Stimulated activated CD8-positive, alpha-beta memory T cell treated with anti-CD3 and anti-CD28 coated beads, Interleukin-7, amount 100 ng/mL, for 1 hour (primary cell): ENCODE measurements at places on chromosomes 12 and 14.

GRCh38 chr12:103456006-103456405 lies 39.8 kb downstream of the C12orf42 start:
- no peak for DNase-seq

DNA sequence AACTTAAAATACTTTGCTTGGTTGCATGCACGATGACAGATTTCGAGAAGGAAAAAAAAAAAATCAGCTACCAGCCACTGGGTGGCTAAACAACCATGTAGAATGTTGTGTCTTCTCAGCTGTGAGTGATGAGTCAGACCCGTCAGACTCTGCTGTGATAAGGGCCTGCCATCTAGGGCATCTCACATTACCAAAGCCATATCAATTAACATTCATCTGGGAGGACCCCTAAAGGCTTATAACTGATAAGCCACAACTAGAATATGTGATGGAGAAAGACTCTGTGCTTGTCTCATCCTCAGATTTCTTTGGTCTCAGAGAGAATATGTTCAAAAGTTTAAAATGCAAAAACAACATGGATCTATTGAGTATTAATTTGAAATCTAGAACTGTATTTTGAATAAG lies 111.5 kb downstream of the PAX9 start:
- DNase-seq, result no peak

GRCh38 chr12:23561364-23562345 lies 387.8 kb downstream of the SOX5 start:
- DNase-seq, result no peak

DNA sequence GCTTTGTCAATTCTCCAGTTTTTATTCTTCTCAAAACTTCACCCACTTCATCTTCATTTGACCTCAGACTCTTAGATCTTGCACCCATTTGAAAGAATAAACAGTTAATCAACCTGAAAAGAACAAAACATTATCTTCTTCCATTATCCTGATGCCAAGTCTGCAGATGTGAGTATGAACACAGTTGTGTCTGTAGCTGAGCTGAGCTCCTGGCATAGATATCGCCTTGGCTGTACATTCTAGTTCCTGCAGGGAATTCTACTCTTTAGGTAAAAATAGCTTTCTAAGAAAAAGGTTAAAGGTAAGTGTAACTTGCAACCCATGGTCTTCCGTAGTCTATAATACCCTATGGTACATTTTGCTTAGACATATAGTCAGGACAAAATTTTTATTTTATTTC lies 169.7 kb downstream of the KCNA5 start:
- no peak for DNase-seq

DNA sequence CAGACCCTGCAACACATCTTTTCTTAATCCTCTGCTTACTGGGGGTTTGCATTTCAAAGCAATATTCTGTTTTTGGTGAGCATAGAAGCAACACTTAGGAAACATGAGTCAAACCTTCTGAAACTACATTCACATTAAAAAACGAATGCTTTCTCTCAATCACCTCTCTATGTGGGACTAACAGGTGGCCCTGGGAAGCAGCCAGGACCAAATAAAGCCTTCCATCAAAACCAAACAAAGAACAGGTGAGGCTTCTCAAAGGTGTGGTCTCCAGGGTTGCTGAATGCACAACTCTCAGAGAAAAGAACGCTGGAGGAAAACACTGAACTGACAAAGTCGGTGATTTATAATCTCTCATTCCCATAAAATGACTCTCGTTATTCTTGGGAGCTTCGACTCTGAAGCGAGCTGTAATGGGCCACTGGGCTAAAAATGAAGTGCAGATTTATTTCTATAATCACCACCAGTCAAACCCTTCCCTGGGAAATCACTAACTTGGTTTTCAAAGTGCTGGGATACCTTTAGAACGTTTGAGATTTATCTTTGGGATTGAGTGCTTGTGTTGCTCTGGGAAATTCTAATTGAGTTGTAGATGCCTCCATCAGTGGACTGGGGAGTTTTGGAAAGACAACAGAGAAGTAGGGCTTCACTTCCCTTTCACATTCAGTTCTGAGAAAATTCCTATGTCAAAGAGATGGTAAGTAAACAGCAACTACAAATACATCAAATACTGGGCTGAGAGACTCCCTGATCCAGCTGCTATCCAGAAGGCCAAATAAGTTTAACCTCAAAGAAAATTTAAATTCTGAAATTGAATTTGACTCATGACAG lies 262.0 kb upstream of the TMPO start:
- DNase-seq, result no peak

DNA sequence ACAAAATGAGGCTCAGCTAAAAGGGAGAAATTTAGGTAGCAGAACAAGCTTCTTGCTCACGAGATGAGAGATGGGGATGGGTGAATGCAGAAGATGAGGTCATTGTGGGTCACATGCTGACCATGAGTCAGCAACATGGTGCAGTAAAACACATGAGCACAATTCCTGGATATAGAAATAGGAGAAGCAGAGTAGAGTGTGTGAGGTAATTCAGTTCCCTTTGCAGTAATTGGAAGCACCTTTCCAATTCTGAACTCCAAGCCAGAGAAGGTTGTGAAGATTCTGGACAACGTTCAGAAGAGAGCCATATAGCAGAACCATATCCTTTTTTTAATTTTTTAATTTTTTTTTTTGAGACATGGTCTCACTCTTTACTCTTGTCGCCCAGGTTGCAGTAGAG lies 62.0 kb upstream of the LMNTD1 start:
- no peak for DNase-seq

- DNase-seq, result no peak
Measured at GRCh38 chr12:28708918-28709371, 440.1 kb upstream of the FAR2 start.

DNA sequence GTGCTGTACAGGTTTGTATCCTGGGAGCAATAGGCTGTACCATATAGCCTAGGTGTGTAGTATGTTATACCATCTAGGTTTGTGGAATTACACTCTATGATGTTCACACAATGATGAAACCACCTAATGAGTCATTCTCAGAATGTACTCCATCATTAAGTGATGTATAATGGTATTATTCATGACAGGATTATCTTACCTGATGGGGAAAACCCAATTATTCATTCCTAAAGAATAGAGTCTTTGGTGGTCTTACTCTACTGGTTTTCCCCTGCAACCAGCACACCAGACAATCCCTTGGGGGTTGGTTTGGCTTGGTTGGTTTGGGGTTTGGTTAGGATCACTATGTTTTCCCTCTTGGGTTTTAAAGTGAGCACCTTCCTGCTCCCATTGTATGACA lies 12.6 kb upstream of the OR10P1 start:
- no peak for DNase-seq

DNA sequence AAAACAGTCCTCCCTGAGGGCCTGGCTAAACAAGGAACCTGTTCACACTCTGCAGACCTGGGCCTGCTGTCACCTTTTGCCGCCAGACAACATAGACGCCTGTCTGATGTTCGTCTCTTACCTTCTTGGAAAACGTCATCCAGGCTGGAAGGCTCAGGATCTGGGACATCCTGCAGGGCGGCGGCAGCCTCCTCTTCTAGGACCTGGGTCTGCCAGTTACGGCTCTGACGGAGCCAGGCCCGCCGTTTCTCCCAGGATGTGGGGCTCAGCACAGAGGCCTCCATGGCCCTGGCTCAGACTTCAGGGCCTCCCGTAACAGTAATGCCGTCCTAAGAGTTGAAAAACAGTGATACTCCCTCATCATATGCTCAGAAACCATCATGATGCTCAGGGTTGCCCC lies 10.3 kb downstream of the TESPA1 start:
- no peak for DNase-seq

- no peak for DNase-seq
Measured at GRCh38 chr14:105076805-105077648, 11.8 kb upstream of the GPR132 start.

DNA sequence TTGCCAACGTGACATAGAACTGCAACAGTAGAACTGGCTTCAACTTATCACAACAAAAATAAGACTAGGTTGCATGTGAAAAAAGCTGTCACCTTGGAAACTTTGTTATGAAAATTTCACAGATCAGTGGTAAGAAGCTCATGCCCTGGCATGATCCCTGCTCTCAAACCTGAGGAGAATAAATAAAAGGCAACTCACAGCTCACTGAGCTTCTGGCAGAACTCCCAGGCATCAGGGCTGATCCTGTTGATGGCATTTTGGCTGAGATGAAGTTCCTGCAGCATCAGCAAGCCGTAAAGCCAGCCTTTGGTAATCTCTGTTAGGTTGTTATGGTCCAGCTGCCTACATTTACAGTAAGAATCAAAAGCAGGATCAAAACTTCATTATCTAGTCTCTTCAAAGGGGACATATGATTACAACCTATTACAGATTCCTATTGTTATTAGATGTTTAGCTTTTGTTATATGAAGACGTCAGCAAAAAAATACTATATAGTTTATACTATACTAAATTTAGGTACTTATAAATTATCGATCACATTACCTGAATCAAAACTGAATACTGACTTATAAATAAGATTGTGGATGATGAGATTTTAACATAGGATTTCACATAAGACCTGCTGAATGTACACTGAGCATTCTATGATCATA lies 32.0 kb downstream of the LRIG3 start:
- no peak for DNase-seq

- no peak for DNase-seq
Measured at GRCh38 chr12:45431126-45431525, 215.2 kb downstream of the ANO6 start.

- DNase-seq, result no peak
Measured at GRCh38 chr14:26597589-26598080, at the start of gene NOVA1. NOVA1 (minus strand) TSS chr14:26598033; CDS start chr14:26597436, 597 bp downstream.

GRCh38 chr14:102138535-102138934 lies 1.2 kb upstream of the WDR20 start:
- no peak for DNase-seq

GRCh38 chr14:65173973-65174693 lies 71.8 kb upstream of the MAX start:
- no peak for DNase-seq

- no peak for DNase-seq
Measured at GRCh38 chr12:41904041-41904440, 240.6 kb downstream of the GXYLT1 start.

GRCh38 chr12:115451780-115452736 lies 768.1 kb upstream of the TBX3 start:
- no peak for DNase-seq

GRCh38 chr14:89618330-89618708 lies 201.3 kb upstream of the FOXN3 start:
- DNase-seq, result no peak

DNA sequence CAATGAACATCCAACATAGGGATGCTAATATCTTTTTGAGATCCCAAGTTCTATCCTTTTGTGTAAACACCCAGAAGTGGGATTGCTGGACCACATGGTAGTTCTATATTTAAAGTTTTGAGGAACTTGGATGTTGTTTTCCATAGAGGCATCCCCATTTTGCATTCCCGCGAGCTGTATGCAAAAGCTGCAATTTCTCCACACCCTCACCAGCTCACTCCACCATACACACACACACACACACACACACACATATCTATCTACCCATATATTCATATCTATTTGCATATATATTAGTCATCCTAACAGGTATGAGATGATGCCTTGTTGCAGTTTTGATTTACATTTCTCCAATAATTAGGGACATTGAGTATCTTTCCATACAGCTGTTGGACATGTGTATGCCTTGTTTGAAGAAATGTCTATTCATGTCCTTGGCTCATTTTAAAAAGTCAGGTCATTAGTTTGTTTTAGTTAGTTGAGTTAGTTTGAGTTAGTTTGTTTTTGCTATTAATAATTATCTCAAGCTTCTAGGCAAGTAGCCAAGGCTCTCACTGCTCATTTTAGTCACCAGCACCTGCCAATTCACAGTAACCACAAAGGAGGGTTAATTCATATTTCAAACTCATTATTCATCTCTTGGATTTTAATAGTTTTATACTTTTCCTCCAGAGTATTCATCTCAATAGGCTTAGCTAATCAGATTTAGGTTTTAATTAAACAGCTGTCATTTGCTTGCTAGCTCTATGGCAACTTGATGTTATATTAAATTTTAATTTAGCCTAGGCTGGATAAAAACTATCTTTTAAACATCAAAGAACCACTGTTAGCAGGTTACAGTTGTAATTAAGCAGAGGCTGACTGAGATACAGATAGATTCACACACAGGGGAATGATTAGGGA lies 1435.9 kb upstream of the TMEM132C start:
- DNase-seq, result no peak

- DNase-seq, result no peak
Measured at GRCh38 chr14:95741781-95742180, 27.9 kb upstream of the TCL1A start.

GRCh38 chr12:124082012-124082411 lies 109.0 kb downstream of the ZNF664 start:
- no peak for DNase-seq

- no peak for DNase-seq
Measured at GRCh38 chr14:97306760-97307246, 509.6 kb downstream of the VRK1 start.

GRCh38 chr14:68376067-68376779 lies 416.6 kb downstream of the ZFP36L1 start:
- DNase-seq, result no peak

GRCh38 chr12:132601171-132601883 lies 9.1 kb downstream of the LRCOL1 start:
- DNase-seq, result no peak

DNA sequence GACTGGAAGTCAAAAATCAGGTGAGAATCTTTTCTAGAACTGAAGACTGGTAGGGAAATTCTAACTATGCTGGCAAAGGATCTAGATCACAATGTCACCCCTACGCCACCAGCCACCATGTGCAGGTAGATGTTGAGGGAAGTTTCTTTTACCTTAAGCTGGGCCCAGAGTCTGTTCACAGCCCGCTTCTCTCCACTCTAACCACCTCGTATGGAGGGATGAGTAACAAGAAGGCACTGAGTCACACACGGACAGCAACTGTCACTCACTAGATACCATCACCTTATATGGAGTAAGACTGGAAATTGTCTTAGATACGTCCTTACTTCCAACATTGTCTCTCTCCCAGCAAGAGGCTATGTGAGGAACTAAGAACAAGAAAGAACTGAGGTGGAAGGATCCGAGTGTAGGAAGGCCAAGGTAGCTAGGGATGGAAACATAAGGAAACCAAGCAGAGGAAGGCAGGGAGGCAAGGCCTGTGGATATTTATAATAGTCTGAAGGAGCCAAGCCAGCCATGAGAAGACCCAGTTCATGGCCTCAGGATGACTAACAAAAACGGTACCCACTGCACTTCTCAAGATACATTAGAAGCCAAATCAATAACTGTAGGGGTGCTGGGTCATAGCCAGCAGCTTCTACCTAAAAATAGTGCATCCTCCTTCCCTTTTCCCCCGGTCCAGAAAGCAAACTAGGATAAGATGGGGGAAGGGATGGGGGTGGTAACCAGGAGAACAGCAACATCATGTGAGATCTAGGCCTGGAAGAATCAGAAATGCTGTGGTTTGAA lies 15.5 kb downstream of the REM2 start:
- no peak for DNase-seq

- no peak for DNase-seq
Measured at GRCh38 chr12:120734210-120734609, 8.6 kb downstream of the ACADS start.

DNA sequence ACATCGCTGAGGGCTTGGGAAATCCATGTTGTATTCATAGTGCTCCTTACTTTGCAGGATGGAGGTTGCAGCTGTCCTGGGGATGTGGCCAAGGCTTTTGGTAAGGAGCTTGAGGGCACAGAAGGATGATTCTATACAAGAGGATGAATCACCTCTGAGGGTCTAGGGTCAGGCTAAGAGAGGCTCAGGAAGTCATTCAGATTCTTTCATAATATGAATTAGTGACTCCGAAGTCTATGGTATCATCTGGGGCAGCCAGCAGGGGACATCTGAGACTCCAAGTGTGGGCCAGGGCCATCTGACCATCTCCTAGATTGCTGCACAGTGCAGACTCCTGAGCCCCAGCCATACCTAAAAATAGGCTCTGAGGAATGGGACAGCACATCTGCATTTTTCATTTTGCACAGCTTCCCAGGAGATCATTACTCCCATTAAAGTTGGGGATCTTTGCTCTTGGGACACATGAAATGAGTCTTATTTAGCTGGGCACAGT lies 4.8 kb downstream of the GMPR2 start:
- DNase-seq, result no peak
